ENCODE measurements at places on chromosomes 16 and 17. TPM values are rescaled to one million over a fixed set of nuclear protein-coding genes. Genes with fewer than 3 reads are reported as not detected.

Gene ST3GAL2
- 17.7 TPM for total RNA-seq

Gene PALB2
- 8.4 TPM for total RNA-seq

Gene KRT28
- not detected for total RNA-seq

Gene CDH11
- 176 TPM for total RNA-seq

Gene PHF23
- 68.5 TPM for total RNA-seq

Gene DPEP1
- total RNA-seq = 0.33 TPM

Gene PYY
- not detected for total RNA-seq

Gene MKS1
- total RNA-seq = 19.5 TPM

Measured in smooth muscle cell of trachea (primary cell).